ENCODE measurements at places on chromosomes 11 and 22. TPM values are rescaled to one million over a fixed set of nuclear protein-coding genes. Genes with fewer than 3 reads are reported as not detected.
A peak's percentile ranks its signal among the peaks of the same experiment; 100 is the strongest.

- no peak overlapping the region for H3K4me3 ChIP-seq
- no peaks in the 10 kb centered on the region for H3K36me3 ChIP-seq
- H3K27ac ChIP-seq = peak overlapping the region; percentile 81
Measured at GRCh38 chr11:47946682-47947559, 33.4 kb upstream of the PTPRJ start.

DNA sequence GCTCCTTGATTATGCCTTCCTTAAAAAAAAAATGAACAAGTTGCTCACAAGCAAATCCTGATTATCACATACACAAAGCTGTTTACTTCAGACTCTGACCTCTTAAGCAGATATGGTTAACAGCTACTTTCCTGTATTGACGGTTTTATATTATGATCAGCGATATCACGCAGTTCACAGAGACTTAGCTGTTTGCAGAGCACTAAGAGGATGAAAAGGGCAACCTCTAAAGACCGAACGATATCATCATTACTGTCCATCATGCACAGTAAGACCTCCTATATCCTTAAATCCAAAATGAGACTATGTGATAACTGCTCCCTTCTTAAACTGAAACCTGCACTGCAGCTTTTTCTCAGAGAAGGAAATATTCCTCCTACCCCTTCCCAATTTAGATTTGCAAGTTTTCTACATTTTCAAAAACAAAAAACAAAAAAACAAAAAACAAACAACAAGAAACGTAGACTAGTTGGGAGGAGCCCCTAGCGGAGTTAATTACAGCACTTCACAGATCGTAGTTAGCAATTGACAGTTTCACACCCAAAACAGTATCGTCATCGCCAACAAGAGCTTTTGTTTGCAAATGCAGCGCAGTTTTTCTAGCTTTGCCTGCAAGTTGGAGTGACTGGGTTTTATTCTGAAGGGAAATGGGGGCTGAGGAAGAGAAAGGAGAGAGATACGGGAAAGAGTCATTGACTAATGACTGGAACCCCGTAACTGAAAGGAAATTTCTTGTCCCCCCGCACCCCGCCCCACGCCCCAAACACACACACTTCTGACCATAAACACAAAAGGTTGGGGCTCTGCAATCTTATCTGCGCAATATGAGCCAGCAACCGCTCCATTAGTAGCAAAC lies 1.2 kb downstream of the DDX6 start:
- H3K27me3 ChIP-seq = no peaks in the 10 kb centered on the region
- H3K4me1 ChIP-seq = peaks cover 40% of the 10 kb centered on the region
- H3K27ac ChIP-seq = peak overlapping the region; percentile 99
- peak overlapping the region; percentile 99 for H3K4me3 ChIP-seq
- no peak for DNase-seq

GRCh38 chr11:6833356-6833755 lies 12.1 kb upstream of the OR10A5 start:
- H3K4me1 ChIP-seq = peaks cover 2% of the 10 kb centered on the region
- no peak overlapping the region for H3K4me3 ChIP-seq
- no peak for DNase-seq

Gene C22orf15
- total RNA-seq = 0.52 TPM

GRCh38 chr11:48161951-48162884 lies 54.4 kb upstream of the OR4B1 start:
- H3K27ac ChIP-seq = no peak overlapping the region
- H3K4me1 ChIP-seq = peaks cover 2% of the 10 kb centered on the region
- no peak for DNase-seq
- no peak overlapping the region for H3K4me3 ChIP-seq
- no peaks in the 10 kb centered on the region for H3K27me3 ChIP-seq

Gene SLC5A1
- total RNA-seq = not detected

All from mesothelial cell of epicardium (in vitro differentiated cells).